Activated CD8-positive, alpha-beta memory T cell treated with anti-CD3 and anti-CD28 coated beads for 1 hour (primary cell): ENCODE measurements at places on chromosomes 1 and 21.

GRCh38 chr1:185487936-185488335 is 170.9 kb upstream of the IVNS1ABP start:
- no peak for DNase-seq

DNA sequence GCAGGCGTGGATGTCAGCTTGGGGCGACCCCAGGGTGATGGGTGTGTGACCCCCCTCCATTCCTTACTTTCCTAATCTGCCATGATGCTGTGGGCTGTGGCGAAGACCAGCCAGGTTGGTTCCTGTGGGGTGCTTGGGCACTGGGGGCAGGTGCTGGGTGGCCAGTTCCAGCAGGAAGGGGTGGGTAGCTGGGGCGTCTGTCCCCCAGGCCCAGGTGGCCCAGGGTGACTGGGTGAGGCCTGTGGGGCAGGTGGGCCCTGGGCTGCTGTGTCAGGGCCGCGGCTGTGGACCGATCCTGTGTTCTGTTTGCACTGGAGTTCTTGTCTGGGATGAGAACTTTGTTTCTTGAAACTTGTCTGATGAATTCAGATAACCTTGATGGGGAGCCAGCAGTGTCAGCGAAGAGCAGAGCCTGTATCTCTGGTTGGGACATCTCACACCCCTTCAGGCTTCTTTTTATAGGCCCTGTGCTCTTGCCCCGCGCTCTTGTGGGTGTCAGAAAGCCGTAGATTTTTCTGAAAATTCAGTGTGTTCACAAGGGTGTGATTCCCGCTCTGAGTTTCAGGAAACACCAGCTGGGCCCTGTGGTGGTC is 3.7 kb downstream of the PRKCZ start:
- DNase-seq: no peak

- no peak for DNase-seq
Observed at GRCh38 chr1:3419415-3420204, 34.9 kb upstream of the ARHGEF16 start.

- DNase-seq: no peak
Observed at GRCh38 chr1:64659478-64660138, 85.3 kb upstream of the RAVER2 start.

- no peak for DNase-seq
Observed at GRCh38 chr1:77126307-77126706, 92.9 kb downstream of the PIGK start.

- no peak for DNase-seq
Observed at GRCh38 chr21:29145852-29146453, 15.5 kb downstream of the MAP3K7CL start.

DNA sequence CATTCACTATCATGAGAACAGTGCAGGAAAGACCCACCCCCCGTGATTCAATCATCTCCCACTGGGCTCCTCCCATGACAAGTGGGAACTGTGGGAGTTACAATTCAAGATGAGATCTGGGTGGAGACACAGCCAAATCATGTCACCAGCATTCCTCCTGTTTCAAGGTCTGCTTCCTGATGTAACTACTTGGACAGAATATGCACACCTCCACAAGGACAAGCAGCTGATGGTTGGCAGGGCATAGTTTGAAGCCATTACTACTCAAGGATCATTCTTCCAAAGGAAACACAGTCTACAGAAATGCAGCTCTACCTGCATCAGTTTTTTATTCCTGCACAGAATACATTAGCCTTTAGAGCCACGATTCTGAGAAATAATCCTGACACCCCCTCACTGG is 28.5 kb upstream of the RNF2 start:
- DNase-seq: no peak

DNA sequence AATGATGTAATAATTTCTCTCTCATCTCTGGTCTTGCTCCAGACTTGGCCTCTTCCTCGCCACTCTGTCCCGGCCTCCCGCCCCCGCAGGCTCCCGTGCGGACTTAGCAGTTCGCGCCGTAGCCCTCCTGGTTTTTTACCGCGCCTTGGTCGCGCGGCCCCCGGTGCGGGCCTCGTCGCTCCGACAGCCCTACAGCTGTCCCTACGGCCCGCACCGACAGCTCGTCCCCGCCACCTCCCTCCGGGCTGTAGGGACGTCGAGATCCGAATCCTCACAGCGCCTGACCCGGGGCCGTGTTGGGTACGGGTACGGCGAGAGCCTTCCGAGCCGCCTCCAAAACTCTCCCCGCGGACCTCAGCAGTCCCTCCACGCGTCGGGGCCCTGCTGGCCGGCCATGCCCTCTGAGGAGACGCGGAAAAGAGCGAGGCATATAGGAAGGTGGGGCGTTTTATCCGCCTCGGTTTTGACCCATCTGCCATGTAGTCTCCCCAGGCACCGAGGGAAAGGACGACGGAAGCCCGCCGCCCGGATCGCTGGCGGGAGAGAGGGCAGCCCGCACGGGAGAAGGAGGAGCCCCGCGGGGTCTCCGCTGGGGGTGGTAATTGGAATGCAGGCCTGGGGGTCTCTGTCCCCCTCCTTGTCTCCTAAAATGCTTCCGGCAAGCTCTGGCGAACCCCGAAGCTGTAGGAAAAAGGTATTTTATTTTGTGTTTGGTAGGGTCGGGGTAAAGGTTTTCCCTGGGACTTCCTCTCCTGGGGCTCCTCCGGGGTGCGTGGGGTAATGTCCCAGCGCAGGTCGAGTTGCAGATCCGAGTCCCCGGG is 3.3 kb downstream of the LHX4 start:
- DNase-seq: no peak

- DNase-seq: no peak
Observed at GRCh38 chr1:246107516-246108277, 399.4 kb downstream of the SMYD3 start.

DNA sequence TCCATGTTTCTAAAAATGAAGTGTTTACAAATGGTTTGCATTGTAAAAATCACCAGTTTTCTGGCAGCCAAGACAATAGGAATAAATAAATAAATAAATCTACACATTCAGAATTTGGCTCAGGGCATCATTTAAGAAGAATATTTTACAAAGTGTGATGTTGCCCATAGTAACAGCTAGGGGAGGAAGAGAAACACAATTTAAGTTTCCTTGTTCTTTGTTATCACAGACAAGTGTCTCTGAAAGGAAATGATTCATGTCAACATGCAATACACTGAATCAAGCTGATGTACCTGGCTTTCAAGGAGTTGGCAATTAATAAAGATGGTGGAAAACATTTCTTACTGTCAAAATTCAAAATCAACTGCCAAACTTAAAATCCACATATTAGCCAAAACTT is 74.7 kb downstream of the LHX8 start:
- DNase-seq: no peak

DNA sequence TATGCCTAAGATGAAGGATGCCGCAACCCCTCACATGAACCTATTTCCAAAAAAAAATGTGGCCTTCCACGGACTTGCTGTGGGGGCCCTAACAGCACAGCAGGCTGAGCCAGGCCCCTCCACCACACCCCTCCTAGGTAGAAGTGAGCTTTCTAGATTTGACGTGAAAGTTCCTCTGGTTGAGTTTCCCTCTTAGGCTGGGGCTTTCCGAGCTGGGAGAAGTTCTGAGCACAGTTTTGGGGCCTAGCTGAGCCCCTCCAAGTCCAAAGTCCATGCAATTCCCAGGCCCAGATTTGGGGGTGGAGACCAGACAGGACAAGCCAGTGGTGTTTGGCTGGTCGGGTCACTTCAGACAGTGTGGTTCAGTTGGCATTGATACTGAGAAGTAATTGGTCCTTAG is 13.8 kb upstream of the PHLDA3 start:
- no peak for DNase-seq

- no peak for DNase-seq
Observed at GRCh38 chr1:182143825-182144645, 82.5 kb upstream of the ZNF648 start.

- no peak for DNase-seq
Observed at GRCh38 chr1:71949681-71950080, 332.7 kb downstream of the NEGR1 start.

DNA sequence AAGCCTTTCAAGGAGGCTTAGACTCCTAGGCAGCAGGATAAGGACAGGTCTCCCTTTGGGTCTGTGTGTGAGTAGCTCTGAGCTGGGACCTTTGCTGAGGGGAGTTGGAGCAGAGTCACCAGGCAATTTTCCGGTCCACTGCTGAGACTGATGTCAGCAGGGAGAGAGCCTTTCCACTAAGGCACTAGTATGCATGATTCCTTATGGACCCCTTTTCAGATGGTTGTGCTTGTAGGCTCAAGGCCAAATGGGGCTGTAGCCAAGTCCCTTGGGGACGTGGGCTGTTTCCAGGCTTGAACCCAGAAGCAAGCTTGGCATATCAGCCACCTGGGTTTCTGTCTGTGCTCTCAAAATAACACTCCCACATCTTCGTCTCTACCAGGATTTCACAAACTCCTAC is 73.0 kb downstream of the CCDC18 start:
- DNase-seq: no peak

DNA sequence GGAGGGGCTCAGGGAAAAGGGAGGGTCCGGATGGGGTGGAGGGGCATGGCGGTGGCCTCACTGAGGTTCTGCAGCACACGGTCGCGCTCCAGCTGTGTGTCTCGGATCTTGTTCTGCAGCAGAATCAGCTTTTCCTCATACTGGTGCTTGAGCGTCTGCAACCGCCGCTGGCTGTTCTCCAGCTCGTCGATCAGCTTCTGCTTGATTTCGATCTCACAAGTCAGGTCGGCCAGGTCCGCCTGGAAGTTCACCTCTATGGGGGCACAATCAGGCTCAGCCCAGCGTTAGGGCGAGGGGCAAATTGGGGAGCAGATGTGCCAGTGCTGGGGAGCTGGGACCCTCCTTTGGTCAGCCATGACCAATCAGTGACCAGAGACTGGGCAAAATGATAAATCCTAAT is 25.2 kb downstream of the KIF21B start:
- no peak for DNase-seq

DNA sequence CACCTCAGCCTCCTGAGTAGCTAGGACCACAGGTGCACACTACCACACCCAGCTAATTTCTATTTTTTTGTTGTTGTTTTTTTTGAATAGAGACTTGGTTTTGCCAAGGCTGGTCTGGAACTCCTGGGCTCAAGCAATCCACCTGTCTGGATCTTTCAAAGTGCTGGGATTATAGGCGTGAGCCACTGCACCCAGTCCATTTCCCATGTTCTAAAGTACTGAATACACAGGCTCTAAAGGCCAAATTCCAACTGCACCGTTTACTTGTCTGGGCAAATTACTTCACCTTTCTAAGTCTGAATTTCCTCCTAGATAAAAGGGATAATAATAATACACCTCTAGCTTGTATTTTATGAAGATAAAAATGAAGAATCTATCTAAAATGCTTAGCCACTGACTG is 39.6 kb downstream of the FRRS1 start:
- no peak for DNase-seq

- DNase-seq: peak; percentile 95
Observed at GRCh38 chr1:37692078-37692833, at the start of gene CDCA8. Gene CDCA8, plus strand, starts transcription at chr1:37692516. Its CDS starts 175 bp downstream, at chr1:37692691.

DNA sequence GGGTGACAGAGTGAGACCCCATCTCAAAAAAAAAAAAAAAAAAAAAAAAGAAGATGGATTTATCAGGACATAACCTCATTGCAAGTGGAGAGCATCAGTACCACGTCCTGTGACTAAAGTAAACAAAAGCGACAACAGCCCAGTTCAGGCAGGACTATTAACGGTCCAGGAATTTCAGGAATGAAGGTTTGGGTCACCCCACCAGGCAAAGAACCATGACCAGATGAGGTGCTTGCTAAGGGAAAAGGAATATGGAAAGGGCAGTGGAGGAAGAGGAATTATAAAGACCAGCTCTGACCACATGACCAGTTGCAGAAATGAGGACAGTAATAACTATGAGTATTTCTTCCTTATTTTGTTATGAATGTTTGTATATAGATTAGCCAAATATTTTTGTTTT is 35.4 kb upstream of the EIF4G3 start:
- DNase-seq: no peak

DNA sequence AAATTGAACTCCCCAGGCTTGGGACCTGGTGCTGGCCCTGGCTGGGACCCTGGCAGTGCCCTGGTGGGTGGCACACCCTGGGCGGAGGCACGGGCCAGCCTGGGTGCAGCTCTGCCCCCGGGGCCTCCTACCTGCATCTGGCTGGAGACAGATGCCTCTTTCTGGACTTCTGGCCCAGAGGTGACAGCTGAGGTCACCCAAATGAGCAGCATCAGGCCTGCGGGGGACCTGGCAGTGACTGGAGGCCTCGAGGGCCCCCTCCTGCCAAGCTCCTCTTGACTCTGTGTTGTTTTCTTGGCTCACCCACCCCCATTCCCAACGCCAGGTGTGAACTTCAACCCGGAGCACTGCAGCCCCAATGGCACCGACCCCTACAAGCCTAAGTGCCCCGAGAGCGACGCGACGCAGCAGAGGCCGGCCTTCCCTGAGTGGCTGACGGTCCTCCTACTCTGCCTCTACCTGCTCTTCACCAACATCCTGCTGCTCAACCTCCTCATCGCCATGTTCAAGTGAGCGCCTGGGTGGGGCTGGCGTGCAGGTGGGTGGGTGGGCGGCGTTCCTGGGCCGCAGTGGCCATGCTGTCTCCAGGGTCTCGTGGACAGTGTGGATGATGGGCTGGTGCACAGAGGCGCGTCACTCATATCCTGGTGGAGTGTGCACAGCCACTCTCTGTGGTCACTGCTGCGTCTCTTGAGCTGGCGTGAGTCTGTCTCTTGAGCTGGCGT is 41.6 kb upstream of the LRRC3 start:
- no peak for DNase-seq

DNA sequence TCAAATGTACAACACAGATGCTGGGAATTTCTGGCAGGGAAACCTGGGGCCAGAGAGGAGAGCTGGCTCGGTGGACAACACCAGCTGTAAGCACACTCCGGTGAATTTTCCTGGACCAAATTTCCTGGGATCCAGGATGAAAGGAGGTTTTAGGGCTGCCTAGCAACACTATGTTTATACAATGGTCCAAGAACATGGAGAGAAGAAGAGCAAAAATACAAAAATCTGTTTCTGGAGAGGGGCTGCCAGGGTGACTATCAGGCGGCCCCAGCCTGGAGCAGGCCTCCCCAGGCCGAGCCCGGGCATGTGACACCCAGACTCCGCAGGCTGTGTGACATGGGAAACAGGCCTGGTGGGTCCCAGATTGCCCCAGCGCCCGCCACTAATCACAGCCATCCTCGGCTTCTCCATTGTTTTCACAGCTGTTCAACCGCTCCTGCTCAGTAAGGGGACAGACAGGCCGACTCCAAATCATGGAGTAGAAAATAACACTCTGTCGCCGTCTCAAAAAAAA is 336.0 kb upstream of the NFIA start:
- DNase-seq: no peak

GRCh38 chr1:2451741-2452140 is 24.3 kb upstream of the PLCH2 start:
- no peak for DNase-seq

GRCh38 chr1:151347523-151348246 is 633 bp upstream of the RFX5 start:
- DNase-seq: no peak

GRCh38 chr1:41320895-41321676 is 40.1 kb upstream of the FOXO6 start:
- DNase-seq: no peak
